ENCODE measurements at places on chromosomes 7 and 10. TPM values are rescaled to one million over a fixed set of nuclear protein-coding genes. Genes with fewer than 3 reads are reported as not detected.

DNA sequence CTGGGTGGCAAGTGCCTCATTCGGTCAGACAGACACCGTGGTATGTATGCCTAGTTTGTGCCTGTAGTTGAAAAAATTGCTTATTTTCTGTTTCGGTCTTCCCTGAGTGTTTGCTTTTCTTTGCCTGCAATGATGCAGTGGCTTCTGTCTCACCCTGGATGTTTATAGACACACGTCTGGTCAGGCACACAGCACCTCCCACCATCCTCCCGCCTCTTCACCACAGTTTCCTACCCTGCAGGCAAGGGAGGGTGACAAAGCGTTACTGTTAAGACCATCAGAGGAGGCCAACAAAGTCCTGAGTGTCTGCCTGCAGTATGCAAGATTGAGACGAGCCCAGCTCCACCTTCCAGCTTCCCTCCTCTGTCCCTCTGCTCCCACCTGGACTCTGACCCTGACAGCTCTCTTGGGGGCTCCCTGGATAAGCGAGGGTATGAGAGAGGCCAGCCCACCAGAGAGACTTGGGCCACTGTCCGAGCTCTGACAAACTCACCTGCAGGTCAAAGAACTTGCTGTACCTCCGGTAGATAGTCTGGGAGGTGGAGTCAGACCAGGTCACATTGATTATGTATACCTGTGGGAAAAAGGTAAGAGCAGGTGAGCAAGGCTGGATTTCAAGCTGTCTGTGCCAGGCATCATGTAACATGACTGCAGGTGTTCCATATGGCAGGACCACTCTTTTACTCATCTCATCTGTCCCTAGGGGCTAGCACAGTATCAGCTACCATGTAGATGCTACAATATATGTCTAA, 54.4 kb downstream of the SH3PXD2A start:
- no peaks in the 10 kb centered on the region for H3K36me3 ChIP-seq
- no peaks in the 10 kb centered on the region for H3K4me1 ChIP-seq
- no peak for DNase-seq
- H3K4me3 ChIP-seq = no peak overlapping the region

DNA sequence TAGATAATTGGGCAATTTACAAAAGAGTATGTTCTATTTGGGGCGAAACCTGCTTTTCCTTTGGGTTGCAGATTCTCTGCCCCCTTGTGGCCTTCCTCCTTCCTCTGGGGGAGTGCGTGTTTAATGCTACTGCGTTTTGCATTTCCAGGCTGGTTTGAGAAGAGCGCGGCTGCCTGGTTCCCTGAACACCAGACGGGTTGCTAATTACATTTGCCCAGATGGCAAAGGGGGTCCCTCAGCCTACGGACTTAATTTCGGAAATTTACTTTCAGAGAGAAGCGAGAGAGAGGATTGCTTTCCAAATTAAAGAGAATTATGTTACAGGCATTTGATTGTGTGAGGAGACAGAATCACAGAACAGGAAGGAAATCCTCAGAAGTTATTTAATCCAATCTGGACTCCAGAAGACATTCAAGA, 91.9 kb upstream of the JAZF1 start:
- H3K27ac ChIP-seq = no peak overlapping the region
- H3K4me1 ChIP-seq = no peaks in the 10 kb centered on the region
- H3K27me3 ChIP-seq = no peaks in the 10 kb centered on the region

DNA sequence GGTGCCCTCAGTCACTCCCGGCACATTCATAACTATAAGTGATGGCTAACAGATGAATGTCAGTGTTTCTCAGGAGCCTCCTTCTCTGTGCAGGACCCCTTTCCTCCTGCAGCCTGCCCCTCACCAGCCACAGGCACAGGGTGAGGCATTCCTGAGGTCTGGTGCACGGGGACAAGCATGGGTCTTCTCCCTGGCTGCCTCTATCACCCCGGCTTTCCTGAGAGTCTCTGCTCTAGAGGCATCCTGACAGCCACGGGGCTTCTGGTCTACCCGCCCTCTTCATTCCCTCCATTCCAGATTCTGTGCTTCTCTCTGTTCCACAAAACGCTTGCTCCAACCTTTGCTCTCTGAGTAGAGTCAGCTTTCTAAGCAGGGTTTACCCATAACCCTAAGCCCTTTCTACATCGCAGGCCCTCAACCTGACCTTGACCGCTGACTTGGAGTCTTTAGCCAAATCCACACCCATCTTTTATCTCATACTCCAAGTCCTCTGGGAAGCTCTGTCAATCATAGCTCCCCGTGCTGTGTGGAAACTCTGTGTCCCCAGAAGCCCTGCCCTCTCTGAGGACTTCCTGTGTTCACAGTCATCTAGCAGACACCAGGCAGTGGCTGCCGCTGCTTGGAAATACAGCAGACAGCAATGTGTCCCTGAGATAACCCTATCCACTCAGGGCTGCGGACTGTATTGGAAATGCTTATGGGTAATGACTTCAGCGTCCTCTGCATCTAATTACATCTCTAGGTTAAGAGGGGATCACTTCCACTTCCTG, 159.0 kb downstream of the SFMBT2 start:
- no peak overlapping the region for H3K4me3 ChIP-seq
- H3K27me3 ChIP-seq = no peaks in the 10 kb centered on the region
- no peaks in the 10 kb centered on the region for H3K36me3 ChIP-seq
- no peak for DNase-seq
- no peaks in the 10 kb centered on the region for H3K4me1 ChIP-seq
- no peak overlapping the region for H3K27ac ChIP-seq

The NEBL gene
- total RNA-seq = 0.26 TPM

The ZNF438 gene
- 19.7 TPM for total RNA-seq

GRCh38 chr7:51456431-51457060, 139.9 kb upstream of the COBL start:
- no peaks in the 10 kb centered on the region for H3K4me1 ChIP-seq
- H3K27ac ChIP-seq = no peak overlapping the region
- H3K36me3 ChIP-seq = no peaks in the 10 kb centered on the region
- no peak overlapping the region for H3K4me3 ChIP-seq
- DNase-seq = no peak
- no peaks in the 10 kb centered on the region for H3K27me3 ChIP-seq

DNA sequence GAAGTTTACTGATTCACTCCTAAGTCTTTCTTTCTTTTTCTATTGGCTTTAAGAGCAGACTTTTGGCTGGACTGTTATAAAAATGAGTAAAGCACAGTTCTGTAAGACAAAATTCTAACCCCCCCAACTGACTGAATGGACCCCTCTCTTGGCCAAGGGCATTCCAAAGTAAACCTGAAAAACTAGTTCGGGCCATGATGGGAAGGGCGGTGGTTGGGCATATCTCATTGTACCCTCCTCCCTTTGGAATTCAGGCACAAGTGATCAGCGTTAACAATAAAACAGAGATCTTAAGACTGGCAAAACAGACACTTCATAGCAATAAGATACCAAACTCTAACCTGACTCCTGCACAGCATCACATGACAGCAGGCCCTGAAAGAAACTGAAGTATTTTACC, 6.1 kb upstream of the KIF20B start:
- H3K36me3 ChIP-seq = no peaks in the 10 kb centered on the region
- no peaks in the 10 kb centered on the region for H3K27me3 ChIP-seq
- DNase-seq = no peak
- no peaks in the 10 kb centered on the region for H3K4me1 ChIP-seq
- H3K27ac ChIP-seq = no peak overlapping the region

The SCART1 gene
- total RNA-seq = 1.8 TPM

DNA sequence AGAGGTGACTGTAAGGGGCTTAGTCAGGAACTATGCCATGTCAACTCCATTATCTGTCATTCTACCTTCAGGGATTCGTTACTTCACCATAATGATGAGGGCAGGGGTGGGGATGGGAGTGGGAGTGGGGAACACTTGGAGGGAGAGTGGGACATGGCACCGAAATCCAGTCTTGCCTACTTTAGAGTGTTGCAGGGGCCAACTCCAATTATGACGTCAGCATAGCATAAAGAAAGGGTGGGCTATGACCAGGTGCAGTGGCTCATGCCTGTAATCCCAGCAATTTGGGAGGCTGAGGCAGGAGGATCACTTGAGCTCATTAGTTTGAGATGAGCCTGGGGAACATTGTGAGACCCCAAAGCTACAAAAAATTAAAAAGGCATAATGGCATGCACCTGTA, 512.2 kb downstream of the GATA3 start:
- H3K27me3 ChIP-seq = no peaks in the 10 kb centered on the region
- DNase-seq = no peak
- H3K4me3 ChIP-seq = no peak overlapping the region
- no peaks in the 10 kb centered on the region for H3K4me1 ChIP-seq
- H3K27ac ChIP-seq = no peak overlapping the region

- no peaks in the 10 kb centered on the region for H3K36me3 ChIP-seq
- peak; percentile 43 for DNase-seq
- no peaks in the 10 kb centered on the region for H3K4me1 ChIP-seq
- no peak overlapping the region for H3K4me3 ChIP-seq
- H3K27ac ChIP-seq = no peak overlapping the region
- H3K27me3 ChIP-seq = no peaks in the 10 kb centered on the region
Observed at GRCh38 chr7:64098-64915, 128.1 kb upstream of the FAM20C start.
